ENCODE measurements at places on chromosomes 4 and X. TPM values are rescaled to one million over a fixed set of nuclear protein-coding genes. Genes with fewer than 3 reads are reported as not detected.

DNA sequence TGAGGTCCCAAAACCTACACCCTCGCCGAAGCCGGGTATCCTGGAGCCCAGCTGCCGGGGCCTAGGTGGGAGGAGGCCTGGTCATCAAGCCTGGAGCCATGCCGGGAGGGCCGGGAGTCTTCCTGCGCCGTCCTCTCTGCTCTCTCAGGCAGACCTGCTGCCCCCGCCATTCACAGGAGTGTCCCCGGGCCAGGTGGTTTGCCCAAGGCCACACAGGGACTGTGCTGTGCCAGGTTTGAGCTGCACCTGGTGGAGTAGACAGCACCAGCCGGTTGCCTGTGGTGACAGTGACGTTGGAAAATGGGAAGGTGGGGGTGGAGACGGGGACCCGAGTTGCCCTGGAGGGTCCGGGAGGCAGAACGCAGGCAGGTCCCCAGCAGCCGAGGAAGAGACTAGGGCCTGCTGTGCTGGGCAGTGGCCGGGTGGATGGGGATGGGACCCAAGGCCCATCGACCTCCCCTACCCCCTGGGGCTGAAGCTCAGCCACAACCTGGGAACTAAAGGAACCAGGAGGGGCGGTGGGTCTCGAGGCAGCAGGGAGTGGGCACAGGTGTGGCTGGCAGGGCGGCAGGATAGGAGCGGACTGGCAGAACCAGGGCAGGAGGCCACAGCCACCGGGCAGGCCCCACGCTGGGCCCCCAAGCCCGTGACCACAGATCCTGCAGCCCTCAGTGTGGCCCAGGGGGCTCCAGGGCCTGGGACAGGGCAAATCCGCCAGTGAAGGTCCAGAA is 9.5 kb downstream of the DOK7 start:
- no peak for DNase-seq

DNA sequence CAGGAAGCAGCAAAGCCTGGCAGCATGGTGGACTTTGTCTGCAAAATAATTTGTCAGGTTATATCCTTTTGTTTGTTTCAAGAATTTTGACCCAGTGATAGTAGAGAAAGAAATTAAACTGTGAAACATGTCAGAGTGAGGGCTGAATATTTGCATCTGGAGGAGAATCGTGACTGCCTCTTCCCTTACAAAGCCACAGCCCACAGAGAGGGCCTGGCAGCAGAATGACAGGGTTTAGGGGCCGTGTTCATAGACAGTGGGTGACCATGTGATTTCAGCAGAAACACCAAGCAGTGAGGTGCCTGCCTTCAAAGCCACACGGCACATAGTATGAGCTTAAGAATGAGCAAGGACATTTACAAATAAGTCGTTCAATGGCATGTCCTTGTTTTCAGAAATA is 24.4 kb upstream of the PLAC8 start:
- no peak for DNase-seq

GRCh38 chrX:34580069-34580468 is 77.0 kb downstream of the TMEM47 start:
- no peak for DNase-seq

- no peak for DNase-seq
Measured at GRCh38 chr4:8644966-8645752, 52.6 kb downstream of the CPZ start.

DNA sequence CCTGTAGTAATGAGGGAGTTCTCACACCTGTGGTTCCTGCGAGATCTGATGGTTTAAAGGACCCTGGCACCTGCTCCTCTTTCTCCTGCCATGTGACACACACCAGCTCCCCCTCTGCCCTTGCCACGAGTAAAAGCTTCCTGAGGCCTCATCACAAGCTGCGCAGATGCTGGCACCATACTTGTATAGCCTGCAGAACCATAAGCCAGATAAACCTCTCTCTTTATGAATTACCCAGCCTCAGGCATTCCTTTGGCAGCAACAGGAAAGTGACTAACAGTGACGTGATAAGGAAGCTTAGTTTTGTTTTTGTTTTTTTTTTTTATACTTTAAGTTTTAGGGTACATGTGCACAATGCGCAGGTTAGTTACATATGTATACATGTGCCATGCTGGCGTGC is 130.9 kb downstream of the AFAP1 start:
- DNase-seq = no peak

The DIPK2B gene
- not detected for total RNA-seq

The TXK gene
- total RNA-seq = 0.79 TPM

DNA sequence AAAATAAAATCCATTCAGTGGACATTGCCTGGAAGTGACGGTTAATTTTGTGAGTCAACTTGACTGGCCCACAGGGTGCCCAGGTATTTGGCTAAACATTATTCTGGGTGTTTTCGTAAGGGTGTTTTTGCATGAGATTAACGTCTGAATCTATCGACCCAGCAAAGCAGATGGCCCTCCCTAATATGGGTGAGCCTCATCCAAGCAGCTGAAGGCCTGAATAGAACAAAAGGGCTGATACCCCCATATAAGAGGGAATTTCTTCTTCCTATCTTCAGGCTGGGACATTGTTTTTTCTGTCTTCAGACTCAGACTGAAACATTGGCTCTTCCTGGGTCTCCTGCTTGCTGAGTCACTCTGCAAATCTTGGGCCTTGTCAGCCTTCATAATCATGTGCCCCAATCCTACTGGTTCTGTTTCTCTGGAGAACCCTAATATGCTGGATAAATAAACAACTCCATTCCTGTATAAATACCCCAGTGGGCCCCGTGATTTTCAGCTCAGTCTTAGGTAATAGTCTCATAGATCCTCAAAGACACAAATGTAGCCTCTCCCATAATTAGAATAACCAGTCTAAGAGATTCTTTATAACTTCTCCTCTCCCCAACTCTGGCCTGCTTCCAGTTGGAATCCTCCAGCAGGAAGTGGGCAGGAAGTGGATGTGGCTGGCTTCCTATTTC is 33.1 kb upstream of the DDX3X start:
- DNase-seq = no peak

DNA sequence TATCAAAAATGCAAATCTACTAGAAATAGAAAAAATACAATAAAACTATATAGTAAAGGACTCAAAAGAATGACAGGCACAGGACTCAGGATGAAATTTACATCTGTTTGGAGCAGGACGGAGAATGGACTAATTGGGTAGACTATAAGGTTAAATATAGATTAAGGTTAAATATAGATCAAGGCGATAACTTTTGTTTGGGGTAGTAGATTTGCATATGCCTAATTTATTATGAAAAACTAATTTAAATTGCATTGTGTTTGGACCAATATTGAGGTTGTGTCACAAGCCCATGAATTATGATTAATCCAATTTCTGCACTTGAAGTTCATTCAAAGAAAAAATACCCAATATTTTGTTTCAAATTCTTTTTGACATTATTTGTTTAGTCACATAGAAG is 31.0 kb downstream of the MTHFD2L start:
- DNase-seq = no peak

DNA sequence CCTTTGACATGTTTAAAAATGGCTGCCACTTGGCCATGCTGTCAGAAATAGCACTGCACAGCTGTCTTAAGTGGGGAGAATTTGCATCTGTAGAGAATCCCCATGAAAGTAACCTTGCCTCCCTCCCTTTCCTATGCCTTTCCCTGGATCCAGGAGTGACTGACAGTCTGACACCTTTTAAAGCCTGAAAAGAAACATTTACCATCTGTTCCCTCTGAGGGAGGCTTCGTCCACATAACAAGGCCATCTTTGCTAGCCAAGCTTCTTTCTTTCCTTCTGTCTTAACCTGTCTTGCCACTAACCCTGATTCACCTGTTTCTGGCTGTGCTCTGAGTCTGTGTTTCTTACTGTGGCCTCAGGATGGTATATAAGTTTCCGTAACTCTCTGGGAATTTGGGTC is 21.3 kb upstream of the AADAT start:
- no peak for DNase-seq

GRCh38 chr4:16590797-16591196 is 307.6 kb downstream of the LDB2 start:
- DNase-seq = no peak

- no peak for DNase-seq
Measured at GRCh38 chr4:89353514-89353913, 45.9 kb upstream of the GPRIN3 start.

DNA sequence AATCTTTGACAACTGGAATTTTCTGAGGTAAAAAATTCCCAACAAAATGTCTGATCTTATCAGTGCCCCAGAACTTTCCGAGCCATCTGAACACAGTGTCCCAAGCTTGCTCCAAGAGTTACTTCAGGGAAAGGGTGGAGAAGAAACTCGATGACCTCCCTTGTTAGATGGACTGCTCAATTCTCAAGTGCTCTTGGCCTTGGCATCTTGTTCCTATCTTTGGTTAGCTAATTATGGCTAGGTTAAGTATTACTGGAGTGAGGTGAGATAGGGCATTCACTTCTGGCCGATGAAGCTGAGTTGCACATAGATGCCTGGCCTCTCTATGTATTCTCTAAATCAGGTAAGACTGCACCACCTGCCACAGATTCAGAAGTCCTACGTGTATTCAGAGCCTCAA is 9.1 kb upstream of the S100G start:
- DNase-seq = no peak

- no peak for DNase-seq
Measured at GRCh38 chr4:155047755-155048154, 160.7 kb upstream of the NPY2R start.
